Stimulated activated CD4-positive, alpha-beta T cell treated with anti-CD3 and anti-CD28 coated beads, Interleukin-2, amount 100 ng/mL, for 24 hours (primary cell): ENCODE measurements at places on chromosomes 2 and 18.

GRCh38 chr2:236054125-236054524 lies 114.1 kb downstream of the GBX2 start:
- no peak for DNase-seq

DNA sequence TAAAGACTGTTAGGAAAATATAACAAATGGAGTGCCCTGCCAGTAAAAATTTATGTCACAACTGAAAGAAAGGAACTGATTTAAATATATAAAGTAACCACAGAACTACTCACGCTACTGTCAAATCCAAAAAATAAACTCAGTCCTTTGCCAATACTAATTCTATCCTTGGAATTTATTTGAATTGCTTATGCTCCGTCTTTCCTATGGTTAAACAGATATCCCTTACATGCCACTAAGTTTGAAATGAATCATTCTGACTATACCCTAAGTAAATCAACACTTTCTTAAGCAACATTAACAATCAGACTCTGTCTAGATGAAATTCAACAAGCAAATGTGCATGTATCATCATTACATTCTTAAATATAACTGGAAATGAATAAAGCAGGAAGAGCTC lies 9.8 kb downstream of the HNRNPLL start:
- DNase-seq, result no peak

- no peak for DNase-seq
Observed at GRCh38 chr2:158460632-158461297, 4.0 kb downstream of the PKP4 start.

DNA sequence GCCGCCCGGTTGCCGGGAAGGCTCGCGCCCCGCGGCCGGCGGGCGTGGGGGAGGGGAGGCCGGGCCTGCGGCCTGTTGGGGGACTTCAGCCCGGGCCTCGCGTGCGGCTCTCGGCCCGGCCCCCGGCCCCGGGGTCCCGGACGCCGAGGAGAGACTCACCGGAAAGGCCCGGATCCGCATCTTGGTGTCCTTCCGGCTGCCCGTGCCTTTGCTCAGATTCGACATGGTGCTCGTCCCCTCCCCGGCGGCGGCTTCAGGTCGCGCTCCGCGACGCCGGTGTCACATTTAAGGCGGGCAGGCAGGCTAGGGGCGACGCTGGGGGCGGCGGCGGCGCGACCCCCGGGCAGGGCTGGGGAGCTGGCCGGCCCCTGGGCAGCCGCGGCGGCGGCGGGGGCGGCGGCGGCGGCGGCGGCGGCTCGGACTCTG lies 365 bp downstream of the CUL3 start:
- peak; percentile 70 for DNase-seq

DNA sequence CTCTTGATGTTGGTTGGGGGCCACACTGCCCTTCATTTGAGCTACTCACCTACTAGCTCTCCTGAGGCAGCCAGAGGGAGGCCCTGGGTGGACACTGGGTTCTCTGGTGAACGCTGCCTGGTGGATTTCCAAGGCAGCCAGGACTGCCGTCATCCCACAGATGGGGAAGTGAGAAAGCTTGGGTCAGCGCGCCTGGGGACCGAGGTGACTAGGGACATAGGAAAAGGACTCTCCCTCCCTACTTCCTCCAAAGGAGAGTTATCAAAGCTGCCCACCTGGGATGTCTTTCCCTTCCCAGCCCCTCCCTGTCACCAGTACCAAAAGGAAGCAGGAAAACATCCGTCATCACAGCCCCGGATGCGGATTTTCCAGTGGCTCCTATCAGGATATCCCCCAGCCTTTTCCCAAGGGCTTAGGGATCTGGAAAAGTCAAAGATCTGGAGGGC lies 3.8 kb upstream of the SEMA4C start:
- DNase-seq, result no peak

DNA sequence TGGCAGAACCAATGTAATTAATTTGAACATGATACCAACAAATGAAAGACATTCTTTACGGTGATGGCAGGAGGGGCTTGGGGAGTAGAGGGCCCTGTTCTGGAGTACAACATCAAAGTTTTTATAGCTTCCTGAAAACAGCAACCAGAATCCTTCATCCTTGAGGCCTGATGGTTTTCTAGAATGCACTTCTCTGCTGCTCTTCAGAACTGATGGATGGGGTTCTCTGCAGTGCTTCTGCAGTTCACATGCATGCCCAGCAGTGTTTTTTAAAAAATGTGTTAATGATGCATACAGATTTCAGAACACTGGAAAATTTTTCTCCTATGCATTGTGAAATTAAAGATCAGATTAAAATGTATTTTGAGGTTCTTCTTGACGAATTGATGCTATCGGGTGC lies 2.5 kb downstream of the LTBP1 start:
- no peak for DNase-seq

DNA sequence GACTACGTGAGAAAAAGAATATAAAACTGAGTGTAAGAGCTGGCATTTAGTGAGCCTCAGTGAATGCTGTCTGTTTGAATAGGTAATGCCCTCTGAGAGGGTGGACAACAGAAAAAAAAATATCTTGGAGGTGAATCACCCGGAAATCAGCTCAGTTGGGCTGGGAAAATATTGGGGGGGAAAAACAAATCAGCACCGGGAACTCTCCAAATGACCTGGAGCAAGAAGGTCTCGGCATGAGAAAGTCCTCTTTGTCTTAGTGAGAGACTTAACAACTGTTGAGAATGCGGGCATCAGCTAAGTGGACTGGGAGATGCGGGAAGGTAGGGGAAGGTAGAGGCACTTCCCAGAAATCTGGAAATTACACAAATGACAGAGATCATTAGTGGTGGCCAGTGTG lies 109.4 kb upstream of the POU3F3 start:
- no peak for DNase-seq
